ENCODE measurements at places on chromosomes 11 and 22.

- DNase-seq: no peak
Observed at GRCh38 chr22:34897126-34897525, 168.8 kb upstream of the ISX start.

- no peak for DNase-seq
Observed at GRCh38 chr11:15194671-15195415, 80.1 kb downstream of the INSC start.

GRCh38 chr22:38215156-38216038, 13.6 kb downstream of the MAFF start:
- DNase-seq: no peak

- no peak for DNase-seq
Observed at GRCh38 chr11:73761403-73761945, 600 bp upstream of the RAB6A start.

DNA sequence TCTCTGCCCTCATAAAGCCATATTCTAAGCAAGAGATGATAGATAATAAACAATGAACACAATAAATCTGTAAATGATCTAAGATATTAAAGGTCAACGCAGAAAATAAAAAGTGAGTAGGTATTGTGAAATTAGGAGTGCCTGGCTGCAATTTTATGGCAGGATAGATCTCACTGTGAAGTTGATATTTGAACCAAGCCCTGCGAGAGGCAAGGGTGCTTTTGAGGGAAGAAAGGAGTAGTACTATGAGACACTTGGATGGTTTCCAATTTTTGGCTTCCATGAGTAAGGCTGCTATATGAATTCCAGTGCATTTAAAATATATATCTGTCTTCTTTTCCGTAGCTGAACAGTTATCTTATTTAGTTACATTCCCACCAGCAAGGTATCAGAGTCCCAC, 720.0 kb upstream of the CNTN5 start:
- no peak for DNase-seq

Measured in renal cortex interstitium (tissue), 15 donors.